ENCODE measurements at places on chromosomes 7 and 10.
A peak's percentile ranks its signal among the peaks of the same experiment; 100 is the strongest.

GRCh38 chr7:44062180-44062902 is 3.0 kb downstream of the PGAM2 start:
- DNase-seq: no peak

DNA sequence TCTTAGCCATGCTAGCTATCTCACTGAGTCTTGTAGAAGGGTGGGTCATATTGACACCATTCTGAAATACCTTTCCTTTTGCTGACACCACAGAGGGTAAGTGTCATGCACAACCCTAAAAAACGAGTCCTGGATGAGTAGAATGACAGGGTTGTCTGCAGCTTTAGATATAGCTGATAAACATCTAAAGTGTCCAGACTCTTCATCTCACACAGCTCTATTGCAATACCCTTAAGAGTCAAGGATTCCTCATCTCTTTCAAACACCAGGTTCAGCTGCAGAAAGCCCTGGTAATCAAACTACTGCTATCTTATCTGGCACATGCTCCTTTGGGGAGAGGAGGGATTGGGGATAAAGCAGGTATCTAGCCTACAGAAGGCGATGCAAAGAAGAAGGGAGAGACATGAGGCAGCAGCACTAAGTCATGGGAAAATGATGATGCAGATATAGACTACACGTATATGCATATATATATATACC is 127.0 kb downstream of the ANK3 start:
- DNase-seq: no peak

- no peak for DNase-seq
Observed at GRCh38 chr10:9301554-9301953, 1247.1 kb downstream of the GATA3 start.

GRCh38 chr7:125661006-125661405 is 731.4 kb upstream of the POT1 start:
- no peak for DNase-seq

DNA sequence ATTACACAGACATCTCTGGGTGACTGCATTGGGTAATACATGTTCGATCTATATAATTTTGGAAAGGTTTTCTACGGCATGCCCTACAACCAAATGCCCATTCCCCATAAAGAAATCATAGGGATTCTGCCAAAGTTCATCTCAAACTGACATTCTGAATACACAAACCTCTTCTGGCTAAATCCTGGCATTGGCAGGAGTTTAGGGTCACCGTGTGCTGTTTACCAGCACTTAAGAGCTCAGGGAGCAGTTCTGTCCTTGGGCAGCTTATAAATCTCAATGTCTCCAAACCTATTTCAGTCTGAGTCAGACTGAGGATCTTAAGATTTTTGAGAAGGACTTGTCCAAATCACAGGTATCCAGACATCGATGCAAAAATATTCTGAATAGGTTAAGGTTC is 809.6 kb upstream of the LRRN3 start:
- DNase-seq: no peak

DNA sequence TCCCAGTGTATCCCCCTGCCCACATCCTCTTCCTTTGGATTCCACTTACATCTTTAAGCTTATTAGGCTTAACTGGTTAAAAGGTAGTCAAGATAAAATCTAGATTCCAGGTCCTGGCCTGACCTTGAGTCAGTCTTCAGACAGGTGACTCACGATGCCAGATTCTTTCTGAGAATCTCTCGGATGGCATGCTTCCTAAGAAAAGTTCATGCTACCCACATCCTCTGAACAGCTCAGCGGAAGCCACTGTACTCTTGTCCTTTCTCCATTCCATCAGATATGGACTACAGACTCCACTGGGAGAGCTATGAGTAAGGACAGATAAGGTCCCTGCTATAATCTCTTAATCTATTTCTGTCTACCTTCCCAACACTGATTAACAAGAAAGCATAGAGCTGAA is 43.4 kb downstream of the DNMBP start:
- DNase-seq: no peak

GRCh38 chr7:17638727-17639126 is 301.6 kb downstream of the SNX13 start:
- peak; percentile 5 for DNase-seq

- no peak for DNase-seq
Observed at GRCh38 chr10:26706206-26706605, 8.7 kb downstream of the PDSS1 start.

DNA sequence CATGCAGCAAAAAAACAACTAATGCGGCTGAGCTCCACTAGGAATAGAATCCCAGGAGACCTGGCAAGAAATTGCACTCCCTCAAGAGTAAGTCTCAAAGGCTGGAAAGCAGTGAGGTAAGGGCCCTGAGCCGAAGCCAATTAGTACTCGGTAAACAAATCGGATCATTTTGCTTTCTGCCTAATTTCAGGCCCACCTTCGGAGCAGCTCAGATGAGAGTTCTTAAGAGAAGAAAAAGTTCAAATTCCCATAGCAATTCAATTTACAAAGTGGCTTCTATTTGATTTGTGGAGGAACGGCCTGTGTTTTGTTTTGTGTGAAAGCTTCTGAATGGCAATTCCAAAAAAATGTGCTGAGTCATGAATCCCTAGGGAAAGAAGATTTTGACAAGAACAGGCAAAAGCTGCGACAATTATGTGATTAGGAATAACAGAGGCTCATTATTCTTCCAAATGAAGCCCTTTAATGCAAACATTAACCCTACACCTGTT is 60.9 kb downstream of the SLC16A9 start:
- peak; percentile 54 for DNase-seq

DNA sequence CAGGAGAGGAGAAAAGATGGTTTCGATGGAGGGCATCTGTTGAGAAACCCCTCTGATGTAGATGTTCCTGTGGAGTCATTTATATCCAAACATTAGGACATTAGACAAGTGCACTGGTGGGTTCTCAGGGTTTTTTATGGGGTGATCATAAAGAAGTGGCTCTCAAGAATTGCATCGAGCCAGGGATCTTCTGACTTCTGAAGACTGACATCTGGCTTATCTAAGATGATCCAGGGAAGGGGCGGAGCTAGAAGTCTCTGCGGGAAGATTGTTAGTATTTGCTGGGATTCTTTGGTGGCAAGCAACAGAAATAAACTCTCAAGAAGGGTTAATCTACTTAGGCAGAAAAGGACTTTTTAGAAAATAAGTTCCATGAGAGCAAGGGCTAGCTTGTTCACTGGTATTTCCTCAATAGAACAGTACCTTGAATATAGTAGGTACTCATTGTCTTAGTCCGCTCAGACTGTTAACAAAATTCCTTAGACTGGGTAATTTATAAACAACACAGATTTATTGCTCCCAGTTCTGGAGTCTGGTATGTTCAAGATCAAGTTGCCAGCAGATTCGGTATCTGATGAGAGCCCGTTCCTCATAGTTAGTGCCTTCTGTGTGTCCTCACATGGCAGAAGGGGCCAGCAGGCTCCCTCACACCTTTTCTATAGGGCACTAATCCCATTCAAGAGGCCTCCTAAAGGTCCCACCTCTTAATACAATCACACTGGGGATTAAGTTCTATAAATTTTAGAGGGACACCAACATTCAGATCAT is 28.5 kb upstream of the SYPL1 start:
- DNase-seq: no peak

DNA sequence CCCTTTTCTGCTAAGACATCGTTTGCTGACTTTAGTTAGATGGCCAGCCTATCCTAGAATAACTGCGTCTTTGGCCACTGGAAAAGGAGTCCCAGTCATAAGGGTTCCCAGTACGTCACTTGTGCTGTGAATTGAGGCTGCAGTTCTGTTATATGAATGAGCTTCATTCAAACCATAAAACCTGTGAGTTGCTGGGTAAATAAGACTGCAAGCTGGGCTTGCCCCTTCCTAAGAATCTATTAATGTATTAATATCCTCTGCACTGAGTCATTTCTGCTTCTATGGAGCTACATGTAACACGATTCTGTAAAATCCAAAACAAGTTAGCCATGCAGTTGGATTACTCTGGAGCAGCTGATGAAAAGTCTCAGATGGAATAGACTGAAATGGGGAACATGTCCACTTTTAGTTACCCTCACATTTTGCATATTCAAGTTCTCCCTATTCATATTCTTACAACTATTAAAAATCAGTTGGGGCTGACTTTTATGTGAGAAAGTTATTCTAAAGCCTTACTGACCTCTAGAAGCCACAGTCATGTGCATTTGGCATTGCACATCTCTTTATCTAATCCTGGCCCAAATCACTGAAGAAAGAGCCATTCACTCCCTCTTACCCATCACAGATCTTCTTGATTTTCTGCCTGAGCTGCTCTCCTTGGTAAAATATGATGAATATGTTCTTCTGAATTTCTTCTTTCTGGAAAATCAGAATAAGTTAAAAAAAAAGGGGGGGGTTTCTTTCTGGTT is 41.8 kb upstream of the TMEM213 start:
- no peak for DNase-seq

DNA sequence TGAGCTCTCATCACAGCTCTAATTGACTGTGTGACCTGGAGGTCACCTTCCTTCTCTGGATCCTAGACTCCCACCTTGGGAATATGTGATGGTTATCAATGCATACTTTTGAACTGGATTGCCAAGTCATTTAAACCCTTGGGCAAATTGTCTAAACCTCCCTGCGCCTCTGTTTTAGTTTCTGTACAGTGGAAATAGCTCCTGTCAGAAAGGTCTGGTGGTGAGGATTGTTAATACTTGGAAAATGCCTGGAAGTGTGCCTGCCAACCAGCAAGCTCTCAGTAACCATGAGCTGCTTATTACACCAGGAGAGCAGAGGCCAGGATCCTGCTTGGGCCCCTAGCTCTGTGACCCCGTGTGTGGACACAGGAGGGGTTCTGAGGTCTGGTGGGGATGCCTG is 108.7 kb upstream of the PPIF start:
- no peak for DNase-seq

GRCh38 chr7:149878523-149878921 is 4.8 kb downstream of the ATP6V0E2 start:
- peak; percentile 74 for DNase-seq

DNA sequence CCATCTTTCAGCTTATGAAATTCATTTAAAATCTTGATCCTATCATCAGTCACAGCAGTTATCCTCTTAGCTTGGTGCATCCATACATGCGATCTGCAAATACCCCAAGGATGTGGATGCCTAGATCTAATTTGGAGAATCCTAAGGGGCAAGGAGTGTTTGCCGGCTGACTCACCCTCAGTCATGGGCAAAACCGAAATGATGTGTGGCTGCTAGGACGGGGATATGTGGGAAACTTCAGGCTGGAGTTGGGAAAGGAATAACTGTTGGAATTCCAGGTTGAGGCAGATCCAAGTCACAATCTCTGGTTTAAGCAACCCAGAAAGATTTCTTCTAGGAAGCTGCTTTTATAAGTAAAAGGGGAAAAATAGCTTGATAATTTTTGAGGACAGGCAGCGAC is 19.7 kb upstream of the GOT1 start:
- DNase-seq: no peak

DNA sequence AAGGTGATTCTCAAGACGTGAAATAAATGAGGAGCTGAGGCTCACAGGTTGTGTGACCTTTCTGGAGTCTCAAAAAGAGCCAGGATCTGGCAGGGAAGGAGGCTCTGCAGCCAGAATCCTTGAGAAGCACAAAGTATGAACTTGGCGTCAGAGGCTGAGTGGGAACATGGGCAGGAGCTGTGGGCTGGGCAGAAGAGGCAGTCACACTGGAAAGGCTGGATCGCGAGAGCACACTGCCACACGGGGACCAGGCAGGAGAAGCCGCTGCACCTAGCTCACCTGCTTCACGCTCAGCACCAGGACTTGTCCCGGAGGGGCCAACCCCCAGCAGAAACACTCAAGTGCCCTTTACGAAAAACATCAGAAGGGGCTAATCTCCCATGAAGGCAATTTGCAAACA is 535.0 kb downstream of the TNS3 start:
- no peak for DNase-seq

DNA sequence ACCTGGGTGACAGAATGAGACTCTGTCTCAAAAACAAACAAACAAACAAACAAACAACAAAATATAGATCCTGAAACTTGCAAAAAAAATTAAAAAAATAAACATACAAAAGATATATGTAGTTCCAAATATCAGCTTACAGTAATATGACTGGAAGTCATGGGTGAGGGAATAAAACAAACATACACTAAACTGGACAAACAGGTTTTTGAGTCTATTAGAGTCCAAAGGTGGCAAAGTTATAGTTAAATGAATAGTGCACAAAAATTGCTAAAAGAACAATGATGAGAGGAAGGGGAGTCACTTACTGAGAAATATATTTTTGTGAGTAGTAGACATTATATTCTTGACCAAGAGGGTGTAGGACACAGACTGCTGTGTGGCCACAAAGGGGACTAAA is 16.7 kb upstream of the RSBN1L start:
- no peak for DNase-seq

GRCh38 chr10:109969760-109970346 is 37.9 kb upstream of the ADD3 start:
- no peak for DNase-seq

DNA sequence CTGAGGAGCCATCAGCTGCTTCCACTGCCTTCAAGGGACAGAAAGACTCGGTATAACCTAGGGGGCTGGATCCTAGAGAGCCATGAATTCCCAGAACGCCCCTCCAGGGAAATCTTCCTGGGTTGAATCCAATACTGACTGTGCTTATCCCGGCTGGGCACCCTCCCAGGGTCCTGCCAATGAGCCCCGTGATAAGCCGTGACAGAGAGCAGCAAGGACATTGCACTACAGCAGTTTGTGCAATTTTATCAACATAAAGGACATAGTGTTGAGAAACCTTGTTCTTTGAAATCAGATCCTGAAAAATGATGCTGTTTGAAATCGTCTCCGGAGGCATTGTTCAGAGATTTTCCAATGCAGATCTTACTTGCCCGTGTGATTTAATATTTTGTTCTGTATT is 18.8 kb downstream of the AKR1B1 start:
- DNase-seq: no peak

GRCh38 chr7:51344406-51345138 is 28.0 kb upstream of the COBL start:
- DNase-seq: peak; percentile 79

GRCh38 chr7:117560030-117560429 is 80.2 kb downstream of the CFTR start:
- DNase-seq: no peak

- DNase-seq: no peak
Observed at GRCh38 chr10:70417568-70417967, 13.6 kb downstream of the EIF4EBP2 start.

- no peak for DNase-seq
Observed at GRCh38 chr7:144842377-144842851, 6.6 kb upstream of the TPK1 start.

GRCh38 chr10:60399328-60399727 is 9.7 kb upstream of the ANK3 start:
- DNase-seq: peak; percentile 65

- no peak for DNase-seq
Observed at GRCh38 chr7:143978585-143978984, 21.5 kb upstream of the OR6B1 start.

- no peak for DNase-seq
Observed at GRCh38 chr7:158103378-158103777, 484.2 kb downstream of the PTPRN2 start.

Data from NCI-H2171 (cell line).